ENCODE measurements at places on chromosomes 11 and 22.

DNA sequence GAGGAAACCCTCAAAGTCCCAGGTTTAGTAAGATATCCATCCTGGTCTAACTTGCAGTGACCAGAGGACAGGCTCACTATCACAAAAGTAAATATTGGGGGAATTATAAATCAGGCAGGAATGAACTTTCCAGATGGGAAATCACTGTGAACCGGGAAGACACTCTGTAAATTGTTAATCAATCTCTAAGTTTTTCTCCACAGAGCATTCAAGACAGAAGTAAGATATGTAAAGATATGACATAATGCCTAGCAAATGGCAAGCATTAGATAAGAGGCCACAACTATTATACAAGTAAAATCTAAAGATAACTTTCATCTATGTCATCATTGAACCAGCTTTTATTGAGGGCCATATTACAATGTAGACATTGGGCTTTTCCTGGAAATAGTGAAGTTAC, 35.3 kb upstream of the LRRC4C start:
- no peaks in the 10 kb centered on the region for H3K27me3 ChIP-seq
- DNase-seq, result no peak
- no peak overlapping the region for H3K27ac ChIP-seq
- H3K4me3 ChIP-seq, result no peak overlapping the region

- DNase-seq, result no peak
- H3K4me3 ChIP-seq, result no peak overlapping the region
- peak overlapping the region; percentile 24 for H3K27ac ChIP-seq
- peaks cover 6% of the 10 kb centered on the region for H3K4me1 ChIP-seq
Observed at GRCh38 chr22:40709752-40710413, 30.6 kb downstream of the MCHR1 start.

GRCh38 chr11:3126901-3127691, 38.0 kb downstream of the OSBPL5 start:
- DNase-seq, result no peak
- H3K4me1 ChIP-seq, result no peaks in the 10 kb centered on the region
- H3K27ac ChIP-seq, result no peak overlapping the region
- no peaks in the 10 kb centered on the region for H3K36me3 ChIP-seq

- no peaks in the 10 kb centered on the region for H3K27me3 ChIP-seq
- H3K27ac ChIP-seq, result no peak overlapping the region
- H3K4me3 ChIP-seq, result peak overlapping the region; percentile 94
- DNase-seq, result peak; percentile 33
Observed at GRCh38 chr22:39932918-39933649, 27.1 kb upstream of the TMA7B start.

- H3K27me3 ChIP-seq, result no peaks in the 10 kb centered on the region
- peaks cover 29% of the 10 kb centered on the region for H3K4me1 ChIP-seq
- peak overlapping the region; percentile 53 for H3K4me3 ChIP-seq
- no peak for DNase-seq
- H3K27ac ChIP-seq, result peak overlapping the region; percentile 88
Observed at GRCh38 chr22:19579880-19580279, 55.7 kb upstream of the CLDN5 start.

DNA sequence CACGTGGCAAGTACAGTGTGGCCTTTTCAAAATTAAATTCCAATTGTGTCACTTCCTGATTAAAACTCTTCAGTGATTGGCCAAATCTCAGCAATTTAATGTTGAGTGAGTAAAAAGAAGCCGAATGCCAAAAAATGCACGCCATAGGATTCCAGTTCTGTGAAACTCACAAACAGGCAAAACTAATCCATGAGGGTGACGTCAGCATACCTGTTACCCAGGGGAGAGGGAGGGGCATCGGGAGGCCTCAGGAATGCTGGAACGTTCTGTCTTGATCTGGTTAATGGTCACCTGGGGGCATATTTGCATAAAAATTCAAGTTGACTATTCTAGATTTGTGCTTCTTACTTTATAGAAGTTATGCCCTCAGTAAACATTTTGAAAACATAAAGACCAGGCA, 39.9 kb upstream of the RAB1B start:
- no peak for DNase-seq
- no peaks in the 10 kb centered on the region for H3K27me3 ChIP-seq
- peak overlapping the region; percentile 79 for H3K27ac ChIP-seq
- H3K4me1 ChIP-seq, result peaks cover 2% of the 10 kb centered on the region
- no peak overlapping the region for H3K4me3 ChIP-seq

DNA sequence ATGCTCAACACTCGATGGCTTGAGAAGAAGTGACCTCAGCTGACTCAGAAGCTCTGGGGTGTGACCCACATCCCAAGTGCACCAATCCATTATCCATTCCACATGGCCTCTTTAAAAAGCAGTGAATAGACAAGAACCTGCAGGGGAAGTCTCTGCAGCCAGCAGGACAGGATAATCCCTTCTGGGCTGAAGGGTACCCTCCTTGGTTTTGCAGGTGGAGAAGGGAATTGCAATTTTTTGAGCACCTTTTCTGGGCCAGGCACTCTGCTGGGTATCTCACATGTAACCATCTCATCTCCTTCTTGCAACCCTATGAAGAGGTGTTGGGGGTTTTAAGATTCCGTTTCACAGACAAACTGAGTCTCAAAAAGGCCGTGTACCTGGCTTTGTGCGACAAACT, 76.6 kb downstream of the MYO18B start:
- no peak overlapping the region for H3K27ac ChIP-seq
- H3K36me3 ChIP-seq, result no peaks in the 10 kb centered on the region
- DNase-seq, result no peak

GRCh38 chr11:97908354-97908753, 1112.4 kb upstream of the CNTN5 start:
- H3K36me3 ChIP-seq, result no peaks in the 10 kb centered on the region
- H3K4me1 ChIP-seq, result no peaks in the 10 kb centered on the region
- no peak overlapping the region for H3K4me3 ChIP-seq
- no peak overlapping the region for H3K27ac ChIP-seq
- no peak for DNase-seq

- peak overlapping the region; percentile 91 for H3K27ac ChIP-seq
- no peaks in the 10 kb centered on the region for H3K27me3 ChIP-seq
- peaks cover 9% of the 10 kb centered on the region for H3K36me3 ChIP-seq
- H3K4me1 ChIP-seq, result peaks cover 45% of the 10 kb centered on the region
- DNase-seq, result no peak
- no peak overlapping the region for H3K4me3 ChIP-seq
Observed at GRCh38 chr11:44855493-44855849, 95.2 kb downstream of the TP53I11 start.

GRCh38 chr11:117175104-117175503, 3.4 kb upstream of the SIDT2 start:
- peaks cover 13% of the 10 kb centered on the region for H3K4me1 ChIP-seq
- H3K27me3 ChIP-seq, result no peaks in the 10 kb centered on the region
- peak overlapping the region; percentile 62 for H3K27ac ChIP-seq
- no peaks in the 10 kb centered on the region for H3K36me3 ChIP-seq

- H3K4me3 ChIP-seq, result no peak overlapping the region
- H3K27me3 ChIP-seq, result no peaks in the 10 kb centered on the region
- H3K36me3 ChIP-seq, result peaks cover 2% of the 10 kb centered on the region
- DNase-seq, result no peak
Observed at GRCh38 chr11:35242412-35243242, 103.7 kb downstream of the CD44 start.

DNA sequence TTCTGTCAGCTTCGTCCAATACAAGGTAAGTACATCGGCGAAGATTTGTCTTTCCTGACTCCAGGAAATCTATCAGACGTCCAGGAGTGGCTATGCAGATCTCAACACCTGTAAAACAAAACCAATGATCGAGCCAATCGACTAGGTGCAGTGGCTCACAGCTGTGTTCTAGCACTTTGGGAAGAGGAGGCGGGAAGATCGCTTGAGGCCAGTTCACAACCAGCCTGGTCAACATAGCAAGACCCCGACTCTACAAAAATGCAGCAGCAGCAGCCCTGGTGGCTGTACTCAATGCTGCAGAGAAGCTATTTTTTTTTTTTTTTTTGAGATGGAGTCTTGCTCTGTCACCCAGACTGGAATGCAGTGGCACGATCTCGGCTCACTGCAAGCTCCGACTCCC, 11.2 kb downstream of the DDX17 start:
- no peak overlapping the region for H3K4me3 ChIP-seq
- H3K27ac ChIP-seq, result no peak overlapping the region
- no peak for DNase-seq
- H3K27me3 ChIP-seq, result no peaks in the 10 kb centered on the region
- peaks cover 3% of the 10 kb centered on the region for H3K36me3 ChIP-seq

GRCh38 chr22:38755911-38756532, at the start of gene SUN2:
SUN2 (minus strand) TSS chr22:38755998; CDS start chr22:38752628, 3,370 bp downstream.
- H3K4me3 ChIP-seq, result peak within 1 kb of the TSS; percentile 100
- H3K27ac ChIP-seq, result peak within 1 kb of the TSS; percentile 98
- H3K27me3 ChIP-seq, result no peaks in the 10 kb centered on the region

DNA sequence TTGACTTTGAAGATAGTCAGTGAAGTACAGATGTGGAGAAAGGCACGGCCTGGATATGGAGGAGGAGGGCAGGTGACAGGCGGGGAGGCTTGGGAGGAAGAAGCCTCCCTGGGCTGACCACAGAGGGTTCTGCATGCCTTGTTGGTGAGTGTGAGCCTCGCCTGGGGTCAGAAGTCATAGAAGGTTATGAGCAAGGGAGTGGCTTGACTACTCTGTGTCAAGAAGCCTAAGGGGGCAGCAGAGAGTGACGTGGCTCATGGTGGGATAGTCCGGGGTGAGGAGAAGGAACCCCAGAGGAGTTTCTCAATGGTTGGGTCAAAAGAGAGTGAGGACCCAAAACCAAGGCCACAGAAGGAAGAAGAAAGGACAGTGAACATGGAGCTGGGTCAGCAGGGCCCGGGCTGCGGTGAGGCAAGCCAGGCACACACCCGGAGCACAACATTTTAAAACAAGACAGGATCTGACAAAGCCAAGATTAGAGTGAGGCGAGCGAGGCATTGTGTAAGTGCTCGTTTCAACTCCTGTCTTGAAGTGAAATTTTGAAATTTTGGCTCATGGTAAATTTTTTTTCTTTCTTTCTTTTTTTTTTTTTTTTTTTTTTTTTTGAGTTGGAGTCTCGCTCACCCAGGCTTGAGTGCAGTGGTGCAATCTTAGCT, 31.9 kb downstream of the PDGFB start:
- no peaks in the 10 kb centered on the region for H3K36me3 ChIP-seq
- peaks cover 20% of the 10 kb centered on the region for H3K27me3 ChIP-seq
- H3K4me3 ChIP-seq, result no peak overlapping the region
- DNase-seq, result no peak
- no peak overlapping the region for H3K27ac ChIP-seq
- H3K4me1 ChIP-seq, result peaks cover 9% of the 10 kb centered on the region

- no peak overlapping the region for H3K4me3 ChIP-seq
- no peak for DNase-seq
- H3K27me3 ChIP-seq, result no peaks in the 10 kb centered on the region
- no peak overlapping the region for H3K27ac ChIP-seq
- H3K4me1 ChIP-seq, result no peaks in the 10 kb centered on the region
Observed at GRCh38 chr11:103878646-103879045, 157.8 kb upstream of the DDI1 start.

GRCh38 chr11:86596861-86597586, 75.4 kb downstream of the ME3 start:
- peaks cover 5% of the 10 kb centered on the region for H3K4me1 ChIP-seq
- no peak for DNase-seq
- H3K36me3 ChIP-seq, result no peaks in the 10 kb centered on the region
- H3K27ac ChIP-seq, result no peak overlapping the region

DNA sequence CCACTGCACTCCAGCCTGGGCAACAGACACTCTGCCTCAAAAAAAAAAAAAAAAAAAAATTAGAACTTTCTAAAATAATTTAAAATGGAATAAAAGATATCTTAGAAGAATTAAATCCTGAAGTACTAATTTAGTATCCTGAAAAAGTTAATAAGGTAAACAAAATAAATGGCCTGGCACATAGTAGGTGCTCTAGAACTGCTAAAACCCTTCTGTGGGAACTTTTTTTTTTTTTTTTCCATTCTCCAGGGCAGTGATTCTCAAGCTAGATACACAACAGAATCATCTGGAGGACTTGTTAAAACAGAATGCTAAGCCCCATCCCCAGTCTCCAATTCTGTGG, 65.3 kb downstream of the MAML2 start:
- no peak overlapping the region for H3K4me3 ChIP-seq
- H3K27ac ChIP-seq, result no peak overlapping the region
- peaks cover 29% of the 10 kb centered on the region for H3K4me1 ChIP-seq
- no peak for DNase-seq

- no peak overlapping the region for H3K27ac ChIP-seq
- peaks cover 5% of the 10 kb centered on the region for H3K36me3 ChIP-seq
- H3K4me3 ChIP-seq, result no peak overlapping the region
- DNase-seq, result no peak
- H3K4me1 ChIP-seq, result peaks cover 14% of the 10 kb centered on the region
Observed at GRCh38 chr22:42364604-42365110, 67.5 kb downstream of the NFAM1 start.

GRCh38 chr11:3995949-3996554, 98.5 kb upstream of the RRM1 start:
- H3K27ac ChIP-seq, result no peak overlapping the region
- H3K4me3 ChIP-seq, result no peak overlapping the region
- DNase-seq, result no peak

GRCh38 chr11:109150581-109150980, 271.4 kb upstream of the C11orf87 start:
- no peak overlapping the region for H3K4me3 ChIP-seq
- H3K4me1 ChIP-seq, result no peaks in the 10 kb centered on the region
- no peaks in the 10 kb centered on the region for H3K36me3 ChIP-seq

DNA sequence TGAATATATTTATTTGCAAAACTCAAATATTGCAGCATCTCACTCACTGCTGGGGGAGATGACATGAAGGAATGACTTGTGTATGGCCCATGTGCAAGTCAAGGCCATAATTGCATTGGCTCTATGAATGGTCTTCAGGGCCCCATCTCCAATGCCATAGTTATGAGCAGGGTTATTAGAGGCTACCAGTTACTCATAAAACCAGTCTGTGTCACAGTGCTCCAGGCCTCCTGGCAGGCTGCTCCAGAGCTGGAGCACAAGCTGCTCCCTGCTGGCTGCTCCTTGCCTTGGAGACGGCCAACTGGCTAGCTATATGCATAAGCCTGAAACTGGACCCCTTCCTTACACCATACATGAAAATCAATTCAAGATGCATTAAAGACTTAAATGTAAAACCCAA, 145.7 kb downstream of the TRPC6 start:
- H3K36me3 ChIP-seq, result no peaks in the 10 kb centered on the region
- no peak for DNase-seq
- H3K27ac ChIP-seq, result no peak overlapping the region
- no peaks in the 10 kb centered on the region for H3K27me3 ChIP-seq
- no peak overlapping the region for H3K4me3 ChIP-seq

- H3K36me3 ChIP-seq, result no peaks in the 10 kb centered on the region
- no peak overlapping the region for H3K4me3 ChIP-seq
- DNase-seq, result no peak
- H3K27ac ChIP-seq, result no peak overlapping the region
- no peaks in the 10 kb centered on the region for H3K4me1 ChIP-seq
Observed at GRCh38 chr11:15970506-15971214, 385.7 kb downstream of the SOX6 start.

GRCh38 chr22:24417901-24418641, 9.3 kb upstream of the ADORA2A start:
- peaks cover 4% of the 10 kb centered on the region for H3K36me3 ChIP-seq
- no peaks in the 10 kb centered on the region for H3K27me3 ChIP-seq
- no peak overlapping the region for H3K4me3 ChIP-seq

All from T-helper 17 cell (primary cell).